ENCODE measurements at places on chromosomes 6 and 20.

DNA sequence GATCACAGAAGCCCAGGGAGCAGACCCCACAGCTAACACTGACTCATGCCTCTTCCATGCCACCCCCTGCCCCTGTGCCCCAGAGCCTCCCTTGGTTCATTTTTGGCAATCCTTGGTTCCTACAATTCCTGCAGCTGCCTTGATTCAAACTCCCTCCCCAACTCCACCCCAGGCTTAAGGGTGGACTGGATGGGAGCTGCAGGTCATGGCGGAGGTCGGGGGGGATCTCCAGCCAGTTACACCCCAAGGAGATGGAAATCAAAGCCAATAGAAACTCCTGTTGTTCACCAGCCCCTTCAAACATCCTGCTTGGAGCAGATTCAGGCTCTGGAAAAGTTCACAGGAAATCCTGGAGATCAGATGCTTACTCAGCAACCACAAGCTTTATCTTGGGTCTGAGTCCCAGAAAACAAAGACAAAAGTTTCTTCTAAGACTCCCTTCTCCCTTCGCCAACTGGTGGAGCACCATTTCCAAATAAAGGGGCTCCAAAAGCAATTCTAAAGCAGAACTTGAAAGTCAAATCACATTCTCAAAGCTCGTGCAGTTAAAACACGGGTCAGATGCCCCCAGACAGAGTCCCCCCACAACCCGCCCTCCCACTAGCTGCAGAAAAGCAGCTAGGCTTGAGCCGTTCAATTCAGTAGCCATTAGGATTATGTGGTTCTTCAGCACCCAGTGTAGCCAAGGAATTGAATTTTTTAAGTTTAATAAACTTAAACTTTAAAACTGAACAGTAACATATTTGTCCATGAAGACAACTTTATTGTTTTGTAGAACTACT is 149.5 kb downstream of the ANKRD60 start:
- DNase-seq, result no peak

- DNase-seq, result no peak
Measured at GRCh38 chr6:149910721-149911151, 12.2 kb downstream of the RAET1G start.

- no peak for DNase-seq
Measured at GRCh38 chr20:24814556-24815195, 134.4 kb upstream of the CST7 start.

DNA sequence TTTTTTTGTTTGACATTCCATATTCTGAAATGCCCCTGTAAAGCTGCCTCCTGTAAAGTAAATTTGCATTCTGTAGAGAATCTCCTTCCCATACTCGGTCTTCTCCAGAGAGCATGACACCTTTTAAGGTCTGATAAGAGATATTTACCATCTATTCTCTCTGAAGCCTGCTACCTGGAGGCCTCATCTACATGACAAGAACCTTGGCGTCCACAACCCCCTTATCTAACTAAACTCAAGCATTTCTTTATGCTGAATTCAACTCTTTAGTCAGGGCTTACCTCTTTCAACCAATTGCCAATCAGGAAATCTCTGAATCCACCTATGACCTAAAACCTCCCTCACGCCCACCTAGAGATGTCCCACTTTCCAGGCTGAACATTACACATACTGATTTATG is 51.6 kb downstream of the FAM184A start:
- no peak for DNase-seq

DNA sequence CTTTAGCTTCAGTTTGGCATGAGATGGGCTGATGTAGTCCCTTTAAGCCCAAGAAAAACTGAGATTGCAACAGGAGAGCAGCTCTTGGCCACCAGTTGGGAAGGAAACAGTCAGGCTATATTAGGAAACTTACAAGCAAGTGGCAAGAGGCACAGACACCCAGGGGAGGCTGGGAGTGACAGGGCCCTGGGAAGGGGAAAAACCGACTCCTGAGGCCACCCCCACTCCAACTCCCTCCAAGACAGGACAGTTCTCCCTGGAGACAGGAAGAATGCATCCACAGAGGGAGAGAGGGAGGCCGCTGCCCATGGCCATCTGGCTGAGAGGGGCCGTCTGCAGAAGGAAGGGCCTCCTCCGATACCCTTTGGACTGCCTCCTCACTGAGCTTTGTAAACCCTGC is 20.5 kb downstream of the JPH2 start:
- DNase-seq, result no peak

DNA sequence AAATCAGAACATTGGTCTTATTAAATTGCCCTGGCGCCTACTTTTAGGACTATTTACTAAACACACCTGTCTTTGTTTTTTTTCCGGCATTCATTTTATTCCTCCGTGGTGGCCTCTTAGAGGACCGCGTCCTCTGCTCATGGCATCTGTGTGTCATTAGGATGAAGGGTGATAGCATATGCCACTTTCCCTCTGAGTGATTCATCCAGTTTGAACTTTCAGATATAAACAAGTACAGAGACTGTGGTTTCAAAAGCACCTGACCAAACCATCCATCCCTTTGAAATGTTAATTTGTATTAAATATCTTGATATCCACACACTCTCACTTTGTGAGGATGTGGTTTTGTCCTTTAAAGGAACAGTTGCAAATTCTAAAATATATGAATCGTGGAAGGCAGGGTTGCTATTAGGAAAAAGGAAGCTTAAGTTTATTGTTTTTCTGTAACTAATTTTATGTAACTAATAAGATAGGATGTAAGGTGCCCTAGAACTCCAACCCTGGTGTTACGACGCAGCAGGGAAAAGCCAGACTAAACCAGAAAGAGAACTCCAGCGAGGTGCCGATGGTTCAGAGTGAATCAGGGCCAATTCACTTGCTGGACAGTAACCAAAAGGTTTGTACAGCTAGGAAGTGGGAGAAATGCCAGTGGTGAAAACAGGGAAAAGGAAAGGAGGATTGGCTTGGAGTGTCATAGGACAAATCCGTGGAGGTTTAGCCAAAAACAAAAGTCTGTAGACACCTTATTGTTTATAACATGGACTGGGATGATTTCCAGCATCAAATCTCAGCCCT is 98.7 kb downstream of the SHLD1 start:
- no peak for DNase-seq

- DNase-seq, result no peak
Measured at GRCh38 chr6:87154641-87154992, 748 bp upstream of the ZNF292 start.

- DNase-seq, result no peak
Measured at GRCh38 chr6:67501755-67502154, 1133.3 kb upstream of the ADGRB3 start.

GRCh38 chr20:8043687-8044282 is 24.2 kb upstream of the TMX4 start:
- peak; percentile 75 for DNase-seq

DNA sequence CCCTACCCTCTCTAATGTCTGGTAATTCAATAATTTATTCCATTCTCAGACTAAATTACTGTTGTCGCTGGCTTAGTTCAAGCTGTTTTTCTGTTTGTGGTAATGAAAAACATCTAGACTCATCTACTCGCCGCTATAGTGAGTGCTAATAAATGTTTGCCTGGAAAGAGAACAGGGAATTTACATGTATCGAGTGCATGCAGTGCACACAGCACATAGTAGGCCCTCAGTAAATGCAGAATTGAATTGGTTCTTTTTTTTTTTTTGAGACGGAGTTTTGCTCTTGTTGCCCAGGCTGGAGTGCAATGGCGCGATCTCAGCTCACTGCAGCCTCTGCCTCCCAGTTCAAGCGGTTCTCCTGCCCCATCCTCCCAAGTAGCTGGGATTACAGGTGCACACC is 7.7 kb upstream of the NSFL1C start:
- no peak for DNase-seq

DNA sequence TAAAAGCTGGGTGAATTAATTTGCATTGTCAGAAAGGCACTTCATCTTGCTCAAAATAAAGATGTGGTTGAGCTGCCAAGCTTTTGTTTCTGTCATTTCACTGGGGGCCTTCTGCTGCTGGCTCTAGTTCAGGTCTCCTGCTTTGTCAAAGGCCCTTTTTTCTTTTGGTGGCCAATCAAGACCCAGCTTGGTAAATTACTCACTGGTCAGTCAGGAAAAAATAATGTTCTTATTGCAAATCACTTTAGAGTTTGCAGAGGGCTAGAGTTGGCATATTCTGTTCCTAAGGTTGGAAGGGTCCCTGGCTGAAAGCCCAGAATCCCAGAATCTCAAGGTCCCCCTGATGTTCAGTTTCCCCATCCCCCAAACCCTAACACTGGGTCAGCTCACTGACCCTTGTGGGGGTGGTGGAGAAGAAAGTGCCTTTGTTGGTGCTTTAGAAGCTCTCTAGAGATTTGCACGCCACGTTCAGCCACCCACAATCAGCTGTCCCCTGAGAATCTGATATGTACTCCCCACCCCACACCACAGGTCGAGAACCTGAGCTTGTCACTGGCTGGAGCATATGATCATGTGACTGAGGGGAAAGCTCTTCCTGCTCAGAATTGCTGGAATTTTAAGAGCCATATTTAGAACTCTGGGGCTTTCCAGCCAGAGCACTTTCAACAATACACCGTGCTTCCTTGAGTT is 21.7 kb upstream of the BNIP5 start:
- DNase-seq, result no peak

GRCh38 chr6:111013144-111013915 is 31.5 kb downstream of the RPF2 start:
- DNase-seq, result peak; percentile 82

GRCh38 chr6:56601390-56601789 is 41.3 kb downstream of the DST start:
- no peak for DNase-seq

DNA sequence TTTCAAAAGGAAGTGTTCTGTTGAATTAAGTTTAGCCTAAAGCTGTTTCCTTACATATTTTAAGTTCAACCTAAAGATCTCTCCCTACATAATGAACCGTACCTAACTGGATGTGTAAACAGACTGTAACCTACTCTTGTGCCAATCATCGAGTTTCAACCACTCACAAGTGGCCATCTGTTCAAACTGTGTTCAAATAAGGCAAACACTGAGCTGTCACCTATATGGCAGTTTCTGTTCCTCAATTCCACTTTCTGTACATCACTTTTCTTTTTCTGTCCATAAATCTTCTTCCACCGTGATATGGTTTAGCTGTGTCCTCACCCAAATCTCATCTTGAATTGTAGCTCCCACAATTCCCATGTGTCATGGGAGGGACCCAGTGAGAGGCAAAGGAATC is 428.6 kb downstream of the HACE1 start:
- no peak for DNase-seq

GRCh38 chr6:157272866-157273755 is 50.2 kb downstream of the TMEM242 start:
- DNase-seq, result no peak

DNA sequence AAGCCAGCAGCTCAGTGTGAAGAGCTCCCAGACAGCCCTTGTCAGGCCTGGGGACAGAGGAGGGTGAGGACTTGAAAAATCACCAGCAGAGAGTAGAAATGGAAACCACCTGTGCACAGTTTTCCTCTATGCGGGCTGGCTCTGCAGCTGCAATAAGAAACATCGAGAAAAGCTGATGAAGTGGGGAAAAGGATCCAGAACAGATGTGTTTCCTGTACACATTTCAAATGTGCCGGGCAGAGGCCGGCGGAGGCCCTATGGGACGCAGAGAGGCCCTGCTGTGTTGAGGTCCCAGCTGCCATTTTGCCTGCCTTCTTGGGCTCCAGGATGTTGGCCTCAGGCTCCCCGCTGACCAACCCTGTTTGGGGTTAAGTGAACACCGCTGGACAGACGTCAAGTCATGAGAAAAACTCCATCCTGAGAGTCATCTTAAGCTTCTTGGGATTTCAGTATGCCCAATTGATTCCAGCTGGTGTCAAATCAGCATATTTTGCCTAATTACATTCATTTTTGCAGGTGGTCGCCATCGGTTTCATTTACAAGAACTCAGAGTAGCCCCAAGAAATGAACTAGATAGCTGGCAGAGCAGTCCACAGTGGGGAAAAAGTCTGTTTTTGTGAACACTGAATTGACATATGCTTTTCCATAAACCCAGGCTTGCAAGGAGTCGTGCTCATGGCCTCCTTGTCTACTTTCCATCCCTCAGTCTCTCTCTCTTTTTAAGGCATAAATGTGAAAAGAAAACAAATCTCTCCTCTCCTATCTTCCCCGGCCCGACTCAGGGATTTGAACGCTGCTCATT is 150.4 kb upstream of the PHACTR3 start:
- no peak for DNase-seq

GRCh38 chr6:31578184-31579118 is 3.1 kb downstream of the TNF start:
- DNase-seq, result no peak

- DNase-seq, result no peak
Measured at GRCh38 chr6:165873976-165874375, 210.9 kb upstream of the PDE10A start.

DNA sequence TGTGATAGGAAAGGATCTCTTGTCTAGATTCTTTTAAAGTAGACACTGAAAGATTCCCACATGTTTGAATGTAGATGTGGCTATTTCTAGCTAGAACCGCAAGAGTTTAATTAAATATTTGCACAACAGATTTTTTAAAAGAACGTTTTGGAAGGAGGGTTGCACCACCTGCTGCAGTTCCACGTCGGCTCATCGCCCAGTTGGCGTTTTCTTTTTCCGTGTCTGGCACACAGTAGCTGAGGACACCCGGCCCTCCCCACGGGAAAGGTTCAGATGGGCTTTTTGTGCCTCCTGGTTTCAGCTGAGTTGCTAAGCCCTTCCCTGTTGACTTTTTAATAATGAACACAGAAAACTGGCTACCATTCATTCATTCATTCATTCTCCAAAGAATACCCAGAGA is 41.8 kb upstream of the DOK5 start:
- no peak for DNase-seq

DNA sequence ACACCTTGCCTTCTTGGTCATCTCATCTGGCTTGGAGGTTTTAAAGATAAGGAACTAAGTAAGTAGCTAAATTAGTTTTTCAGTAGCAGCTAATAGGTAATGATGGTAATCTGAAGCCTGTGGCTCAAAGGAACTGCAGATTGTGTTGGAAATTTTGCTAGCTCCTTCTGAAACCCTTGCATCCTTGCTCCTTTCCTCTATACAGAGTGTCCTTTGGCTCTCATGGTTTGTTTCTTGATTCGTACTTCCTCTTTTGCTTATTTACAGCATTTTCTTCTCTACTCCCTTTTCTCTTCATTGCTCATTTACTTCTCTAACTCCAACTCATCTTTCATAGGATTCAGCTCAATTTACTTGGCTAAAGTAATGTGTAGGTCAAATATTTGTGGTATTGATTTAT is 19.0 kb downstream of the LRRC1 start:
- DNase-seq, result no peak

DNA sequence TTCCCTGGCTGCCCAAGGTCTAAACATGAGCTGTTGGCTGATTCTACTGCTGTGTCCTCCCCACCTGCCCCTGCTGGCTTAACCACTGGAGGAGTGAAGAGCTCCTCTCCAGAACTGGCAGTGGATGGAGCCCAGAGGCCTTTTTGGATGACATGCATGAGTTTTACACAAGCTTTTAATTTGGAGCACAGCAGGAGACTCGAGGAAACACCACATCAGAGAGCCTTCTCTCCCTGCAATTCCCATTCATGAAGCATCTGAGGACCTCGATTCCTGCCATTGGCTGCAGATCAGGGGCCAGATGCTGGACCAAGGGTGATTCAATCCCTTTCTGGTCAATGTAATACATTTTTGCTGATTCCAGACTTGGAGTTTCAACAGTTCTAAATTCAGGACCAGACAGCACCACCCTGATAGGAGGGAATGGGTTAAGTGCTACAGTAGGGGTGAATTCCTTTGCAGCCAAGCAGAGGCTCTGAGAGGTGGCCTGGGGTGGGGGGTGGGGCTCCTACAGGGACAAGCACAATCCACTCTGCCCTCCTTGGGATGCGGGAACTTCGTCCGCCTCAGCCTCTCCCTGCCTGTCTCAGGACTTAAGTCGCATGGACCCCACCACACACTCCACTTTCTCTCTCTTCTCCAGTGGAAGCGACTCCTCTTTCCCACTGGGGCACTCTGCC is 599 bp upstream of the PSORS1C1 start:
- DNase-seq, result no peak

All from NCI-H2081 (cell line).